ENCODE measurements at places on chromosomes 16 and 17.

GRCh38 chr17:45123930-45124796 lies 8.2 kb downstream of the PLCD3 start:
- no peak for DNase-seq

GRCh38 chr16:51682905-51683304 lies 531.8 kb upstream of the SALL1 start:
- DNase-seq: no peak

- DNase-seq: no peak
Measured at GRCh38 chr16:75820672-75821071, 94.4 kb upstream of the CPHXL start.

DNA sequence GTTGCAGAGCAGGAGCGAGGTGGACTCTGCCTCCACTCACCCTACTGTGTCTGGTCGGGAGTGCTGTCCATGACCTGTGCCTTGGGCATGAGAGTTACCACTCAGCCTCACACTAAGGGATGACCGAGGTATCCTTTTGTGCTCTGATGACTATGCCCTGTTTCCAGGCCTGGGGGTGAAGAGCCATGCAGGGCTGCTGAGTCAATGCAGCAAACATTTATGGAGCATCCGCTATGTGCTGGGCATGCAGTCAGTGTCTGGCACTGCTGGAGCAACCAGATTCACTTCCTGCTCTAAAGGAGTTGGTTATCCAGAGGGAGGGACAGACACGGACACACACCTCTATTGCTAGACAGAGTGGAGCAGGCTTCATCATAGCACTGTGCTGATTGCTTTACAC lies 7.6 kb upstream of the HNF1B start:
- no peak for DNase-seq

DNA sequence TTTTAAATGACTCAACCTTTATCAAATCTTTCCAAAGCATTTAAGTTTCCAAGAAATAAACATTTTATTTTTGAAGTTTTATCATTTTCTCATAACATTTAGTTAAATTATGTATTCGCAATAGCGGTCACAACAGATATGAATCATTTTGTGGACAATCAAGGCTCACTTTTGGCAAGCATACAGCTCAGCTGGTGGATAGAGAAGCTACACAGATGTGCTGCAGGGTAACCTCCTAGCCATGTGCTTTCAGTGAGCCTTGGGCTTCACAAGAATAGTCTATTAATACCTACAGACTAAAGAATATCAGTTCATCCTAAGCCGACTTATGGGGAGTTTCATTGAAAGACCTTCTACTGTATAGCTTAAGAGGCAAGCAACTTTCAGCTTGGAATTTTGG lies 144.8 kb downstream of the MRTFB start:
- DNase-seq: no peak

GRCh38 chr16:88434353-88434690 lies 18.8 kb upstream of the ZFPM1 start:
- DNase-seq: no peak

- no peak for DNase-seq
Measured at GRCh38 chr17:2396568-2397246, 4.2 kb downstream of the MNT start.

DNA sequence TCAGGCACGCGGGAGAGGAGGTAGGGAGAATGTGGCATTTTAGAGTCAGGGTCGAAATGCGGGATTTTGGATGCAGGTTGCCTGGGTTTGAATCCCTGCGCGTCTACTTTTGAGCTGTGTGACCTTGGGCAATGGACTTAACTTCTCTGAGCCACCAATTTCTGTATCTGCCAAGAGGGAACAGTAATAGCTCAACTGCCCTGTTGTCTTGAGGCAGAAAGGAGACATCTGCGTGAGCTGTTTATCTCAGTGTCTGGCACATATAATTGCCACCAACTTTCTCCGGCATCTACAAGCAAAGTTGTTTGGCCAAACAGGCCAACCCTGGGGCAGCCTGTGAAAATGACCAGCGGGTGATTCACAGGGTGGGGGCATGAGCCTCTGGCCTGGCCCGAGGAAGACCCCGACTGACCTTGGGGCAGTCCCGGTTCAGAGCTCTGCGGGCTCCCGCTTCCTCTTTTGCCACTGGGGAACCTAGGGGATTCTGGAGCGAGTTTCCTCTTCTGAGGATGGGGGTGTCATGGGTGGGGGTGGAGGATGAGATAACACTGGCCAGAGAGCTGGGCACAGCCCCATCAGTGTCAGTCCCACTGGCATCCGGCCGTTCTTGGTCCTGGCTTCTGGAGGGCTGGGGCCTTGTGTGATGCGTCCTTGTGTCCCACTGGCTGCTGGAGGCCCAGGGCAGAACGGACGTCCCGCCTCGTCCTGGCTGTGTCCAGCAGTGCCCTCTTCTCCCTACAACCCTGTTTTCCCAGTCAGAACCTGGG lies 1.3 kb downstream of the SNN start:
- no peak for DNase-seq

GRCh38 chr17:62705156-62705777 lies 77.8 kb downstream of the MRC2 start:
- no peak for DNase-seq

Data from cerebellar nuclear complex (tissue), 1 donor.